ENCODE measurements at places on chromosomes 5 and 9. TPM values are rescaled to one million over a fixed set of nuclear protein-coding genes. Genes with fewer than 3 reads are reported as not detected.

DNA sequence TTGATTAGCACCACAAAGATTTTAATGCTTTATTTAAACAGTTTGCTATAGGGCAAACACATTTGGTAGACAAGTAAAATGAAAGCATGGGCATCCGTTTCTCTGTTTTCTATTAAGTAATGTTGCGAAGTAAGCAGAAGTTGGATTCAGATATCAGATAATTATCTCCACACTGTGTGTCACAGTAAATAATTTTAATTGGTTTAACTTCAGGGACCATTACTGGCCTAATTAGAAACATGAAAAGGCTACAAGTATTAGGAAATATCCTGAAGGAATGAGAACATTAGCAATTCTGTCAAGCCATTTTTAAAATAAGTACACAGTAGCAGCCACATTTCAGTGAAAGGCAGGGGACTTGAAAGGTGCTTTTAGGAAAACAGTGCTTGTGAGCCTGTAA, 975.4 kb downstream of the NR2F1-AS1 start:
- DNase-seq: no peak

STPG3 gene
- not detected for total RNA-seq

- DNase-seq: no peak
These were observed 3.5 kb downstream of the PDE6A start for GRCh38 chr5:149940941-149941644.

GRCh38 chr9:136177224-136177623, 27.7 kb downstream of the LHX3 start:
- DNase-seq: no peak

DNA sequence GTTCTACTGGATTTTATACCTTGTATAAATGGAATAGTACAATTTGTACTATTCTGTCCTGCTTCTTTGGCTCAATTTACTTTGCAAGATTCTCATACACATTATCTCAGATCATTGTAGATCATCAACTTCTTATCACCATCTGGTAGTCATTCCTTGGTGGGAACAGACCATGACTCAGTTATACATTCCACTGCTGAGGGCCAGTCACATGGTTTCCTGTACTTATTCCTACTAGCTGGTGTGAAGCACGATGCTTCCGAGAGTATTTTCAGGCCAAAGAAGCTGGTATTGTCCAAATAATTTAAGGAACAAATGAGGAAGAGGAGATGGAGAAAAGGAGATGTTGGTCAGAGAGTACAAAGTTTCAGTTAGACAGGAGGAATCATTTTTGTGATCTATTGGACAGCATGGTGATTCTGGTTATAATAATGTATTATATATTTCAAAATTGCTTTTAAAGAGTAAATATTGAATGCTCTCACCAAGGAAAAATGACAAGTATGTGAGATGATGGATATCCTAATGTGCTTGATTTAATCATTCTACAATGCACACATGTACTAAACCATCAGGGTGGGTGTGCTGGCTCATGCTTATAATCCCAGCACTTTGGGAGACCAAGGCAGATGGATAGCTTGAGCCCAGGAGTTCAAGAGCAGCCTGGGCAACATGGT, 124.1 kb downstream of the SYK start:
- no peak for DNase-seq

DNA sequence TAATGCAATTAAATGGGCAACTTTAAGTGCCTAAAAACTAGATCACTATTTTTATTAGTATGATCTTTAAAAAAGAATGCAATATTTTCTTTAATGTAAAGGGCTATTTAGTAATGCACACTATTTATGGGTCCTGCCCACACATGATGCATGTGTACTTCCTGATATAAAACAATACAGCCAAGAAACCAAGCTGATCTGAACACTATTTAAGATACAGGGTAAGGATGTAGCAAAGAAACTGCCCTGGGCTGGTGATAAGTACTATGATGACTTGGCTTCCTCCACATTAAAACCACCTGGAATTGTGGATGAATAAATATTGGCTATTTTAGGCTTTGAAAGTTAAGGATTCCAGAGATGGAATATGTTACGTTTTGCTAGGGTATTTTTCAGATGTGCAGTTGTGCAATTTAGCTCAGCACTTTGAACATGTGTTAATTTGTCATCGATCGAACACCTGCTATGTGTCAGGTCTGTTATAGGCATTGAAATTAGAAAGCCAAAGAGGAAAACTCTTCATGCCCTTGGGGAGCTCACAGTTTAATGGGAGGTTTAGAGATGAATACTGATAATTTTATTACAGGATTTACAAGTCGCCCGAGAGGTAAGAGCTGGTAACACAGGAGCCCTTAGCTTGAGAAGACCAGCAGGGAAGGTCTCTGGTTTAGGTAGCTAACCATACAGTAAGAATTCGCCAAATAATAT, 276.7 kb downstream of the PLK2 start:
- no peak for DNase-seq

DNA sequence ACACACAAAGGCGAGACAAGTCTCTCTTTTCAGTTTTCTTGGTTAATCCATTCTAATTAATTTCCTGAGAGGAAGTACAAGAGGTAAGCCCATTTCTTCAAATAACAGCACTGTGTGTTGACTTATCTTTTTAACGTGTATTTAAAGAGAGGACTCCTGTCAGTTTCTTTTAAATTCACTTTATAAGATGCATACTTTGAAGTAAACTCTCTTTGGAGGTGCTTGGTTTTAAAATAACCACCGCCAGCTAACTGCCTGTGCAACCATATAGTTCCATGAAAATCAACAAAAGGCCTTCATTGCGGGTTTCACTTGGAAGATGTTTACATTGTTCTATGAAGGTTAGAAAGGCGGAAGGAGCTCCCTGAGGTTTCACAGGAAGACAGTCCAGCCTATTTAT, 13.1 kb upstream of the SERINC5 start:
- DNase-seq: no peak

DOCK8 gene
- total RNA-seq: 31.0 TPM

- no peak for DNase-seq
These were observed 172.3 kb downstream of the SEMA5A start for GRCh38 chr5:9373571-9373970.

TRIM7 gene
- 3.0 TPM for total RNA-seq

SLC35D2 gene
- 17.0 TPM for total RNA-seq

C9 gene
- not detected for total RNA-seq

DNA sequence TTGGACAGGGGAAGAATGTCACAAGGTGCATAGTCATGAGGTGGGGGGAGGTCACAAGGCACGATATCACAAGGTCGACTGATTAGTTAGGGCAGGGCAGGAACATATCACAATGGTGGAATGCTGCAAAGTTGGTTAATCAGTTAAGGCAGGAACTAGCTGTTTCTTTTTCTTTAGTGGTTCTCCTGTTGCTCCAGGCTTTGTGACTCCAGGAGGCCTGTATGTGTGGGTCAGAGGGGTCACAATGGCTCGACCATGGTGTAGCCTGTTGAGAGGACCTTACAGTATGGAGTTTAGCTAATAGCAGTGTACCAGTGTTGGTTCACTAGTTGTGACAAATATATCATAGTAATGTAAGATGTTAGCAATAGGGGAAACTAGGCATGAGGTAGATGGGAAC, 12.4 kb upstream of the FSD1L start:
- DNase-seq: no peak

SHISAL2B gene
- not detected for total RNA-seq

SLC34A3 gene
- not detected for total RNA-seq

DNA sequence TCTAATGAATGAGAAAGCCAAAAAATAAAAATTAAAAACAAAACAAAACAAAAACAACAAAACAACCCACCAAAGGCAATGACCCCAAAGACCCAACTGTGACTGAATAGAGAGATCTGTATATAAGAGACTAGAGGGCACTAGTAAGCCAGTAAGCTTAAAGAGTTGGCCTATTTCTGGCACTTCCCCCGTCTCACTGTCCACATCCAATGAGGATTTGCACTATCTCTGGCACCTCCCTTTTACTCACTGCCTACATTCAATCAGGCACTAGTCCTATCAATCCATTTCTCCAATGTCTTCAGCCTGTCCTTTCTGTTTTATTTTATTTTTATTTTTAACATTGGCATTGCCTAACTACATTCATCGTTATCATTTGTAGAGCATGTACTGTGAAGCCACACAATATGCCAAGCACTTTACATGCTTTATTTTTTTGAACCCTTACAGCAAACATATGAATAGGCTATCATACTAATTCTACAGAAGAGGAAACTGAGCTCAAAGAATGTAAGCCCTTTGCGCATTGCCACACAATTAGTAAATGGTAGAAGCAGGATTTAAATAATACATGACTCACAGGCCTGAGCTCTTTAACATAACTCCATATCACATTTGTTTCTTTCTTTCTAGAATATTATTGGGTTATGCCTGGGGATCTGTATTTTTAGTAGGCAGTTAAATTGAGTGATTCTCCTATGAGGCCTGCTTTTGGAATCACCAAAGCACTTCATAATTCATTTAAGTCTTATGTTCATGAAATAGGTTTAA, 70.0 kb downstream of the C6 start:
- DNase-seq: no peak

- DNase-seq: no peak
These were observed 73.4 kb downstream of the PHAX start for GRCh38 chr5:126674145-126674544.

DNA sequence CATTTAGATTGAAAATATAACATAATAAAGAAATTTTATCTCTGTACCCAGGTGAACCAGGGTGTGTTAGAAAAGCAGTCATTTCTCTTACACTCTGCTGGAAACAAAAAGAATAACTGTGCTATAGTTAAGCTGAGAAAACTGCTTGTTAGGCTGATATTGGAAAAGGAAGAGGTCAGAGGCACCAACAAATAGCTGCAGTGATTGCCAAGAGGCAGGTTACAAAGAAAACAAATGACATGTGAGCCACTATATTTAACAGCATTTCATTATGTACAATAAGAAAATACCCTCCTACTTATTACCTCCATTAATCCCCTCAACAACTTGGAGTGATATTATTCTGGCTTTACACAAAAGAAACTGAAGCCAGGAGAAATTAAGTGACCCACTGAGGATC, 607.9 kb upstream of the TLE4 start:
- no peak for DNase-seq

- DNase-seq: no peak
These were observed 192.6 kb upstream of the RASA1 start for GRCh38 chr5:87074934-87075541.

ZNF608 gene
- 15.3 TPM for total RNA-seq

DNA sequence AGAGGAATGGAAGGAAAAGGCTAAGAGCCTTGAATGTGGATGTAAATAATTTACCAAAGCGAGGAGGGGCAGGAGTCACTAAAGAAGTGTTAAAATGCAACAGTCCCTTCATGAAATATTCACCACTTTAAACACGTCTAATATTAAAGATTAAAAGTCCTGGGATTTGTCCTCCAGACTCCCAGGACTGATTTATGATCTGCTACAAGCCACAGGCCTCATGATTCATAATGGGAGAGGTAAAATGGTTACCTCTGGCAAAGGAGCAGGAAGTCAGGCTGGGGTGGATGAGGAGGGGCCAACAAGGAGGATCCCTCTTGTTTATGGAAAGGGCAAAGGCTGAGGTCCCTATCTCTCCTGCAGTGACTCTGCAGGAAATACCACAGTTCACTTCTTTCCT, 292.4 kb downstream of the TRIM32 start:
- DNase-seq: no peak

Measured in mesenteric fat pad (tissue), 1 donor.